Thoracic aorta endothelial cell (primary cell): ENCODE measurements at places on chromosomes 5 and 9. TPM values are rescaled to one million over a fixed set of nuclear protein-coding genes. Genes with fewer than 3 reads are reported as not detected.

TMEM252 gene
- total RNA-seq = not detected in 2 replicates

TRIM23 gene
- total RNA-seq = 14.9 and 15.4 TPM in 2 replicates

SPINK1 gene
- total RNA-seq = not detected in 2 replicates

ESM1 gene
- 411 and 422 TPM in 2 replicates for total RNA-seq

OBP2B gene
- total RNA-seq = not detected in 2 replicates

WNT8A gene
- not detected in 2 replicates for total RNA-seq

PCDHGC5 gene
- 1.1 and 1.3 TPM in 2 replicates for total RNA-seq

IFNK gene
- total RNA-seq = not detected in 2 replicates

GADD45G gene
- total RNA-seq = 0.29 and 0.53 TPM in 2 replicates

DIRAS2 gene
- not detected in 2 replicates for total RNA-seq

PHF24 gene
- total RNA-seq = not detected in 2 replicates

SPATA6L gene
- 1.8 and 2.3 TPM in 2 replicates for total RNA-seq

PLK2 gene
- 356 and 783 TPM in 2 replicates for total RNA-seq

FBXO38 gene
- total RNA-seq = 87.9 and 111 TPM in 2 replicates

NIPSNAP3A gene
- total RNA-seq = 49.8 and 58.5 TPM in 2 replicates

EGR1 gene
- 0.79 and 0.80 TPM in 2 replicates for total RNA-seq
